ENCODE measurements at places on chromosomes 5 and 9.

GRCh38 chr5:39604491-39604890, 179.7 kb upstream of the DAB2 start:
- DNase-seq = no peak

DNA sequence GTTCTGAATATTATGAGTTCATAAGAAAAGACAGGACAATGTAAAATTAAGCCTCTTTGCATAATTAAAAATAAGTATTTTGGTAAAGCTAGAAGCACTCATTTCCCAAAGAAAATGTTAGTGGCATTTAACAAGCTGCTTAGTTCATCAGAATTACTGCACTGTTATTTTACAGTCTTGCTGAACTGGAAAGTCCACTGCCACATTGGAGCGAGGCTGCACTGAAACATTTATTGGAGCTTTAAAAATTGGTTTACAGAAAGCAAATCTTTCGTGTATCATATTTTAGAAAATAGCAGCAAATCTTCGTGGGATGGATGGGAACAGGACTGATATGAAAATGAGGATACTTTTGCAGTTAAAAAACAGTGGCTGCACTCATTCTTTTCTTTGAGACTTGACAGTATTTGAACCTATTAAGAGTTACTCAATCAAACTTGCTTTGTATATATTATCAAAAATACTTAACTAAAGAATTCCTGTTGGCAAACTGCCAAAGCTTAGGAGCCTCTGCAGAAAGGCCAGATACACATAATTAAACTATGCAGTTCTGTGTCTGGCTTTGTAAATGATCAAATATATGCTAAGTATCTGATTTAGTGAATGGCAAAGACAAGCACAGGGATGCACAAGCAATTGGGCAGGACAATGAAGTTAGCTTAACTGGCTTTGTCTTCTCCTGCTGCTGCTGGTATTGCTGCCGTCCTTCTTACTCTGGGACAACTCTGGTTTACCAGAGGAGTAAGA, 16.5 kb upstream of the FBXL7 start:
- DNase-seq = no peak

- no peak for DNase-seq
Observed at GRCh38 chr9:89986190-89986589, 381.4 kb downstream of the GADD45G start.

GRCh38 chr5:140631036-140631417, 1.9 kb downstream of the CD14 start:
- no peak for DNase-seq

DNA sequence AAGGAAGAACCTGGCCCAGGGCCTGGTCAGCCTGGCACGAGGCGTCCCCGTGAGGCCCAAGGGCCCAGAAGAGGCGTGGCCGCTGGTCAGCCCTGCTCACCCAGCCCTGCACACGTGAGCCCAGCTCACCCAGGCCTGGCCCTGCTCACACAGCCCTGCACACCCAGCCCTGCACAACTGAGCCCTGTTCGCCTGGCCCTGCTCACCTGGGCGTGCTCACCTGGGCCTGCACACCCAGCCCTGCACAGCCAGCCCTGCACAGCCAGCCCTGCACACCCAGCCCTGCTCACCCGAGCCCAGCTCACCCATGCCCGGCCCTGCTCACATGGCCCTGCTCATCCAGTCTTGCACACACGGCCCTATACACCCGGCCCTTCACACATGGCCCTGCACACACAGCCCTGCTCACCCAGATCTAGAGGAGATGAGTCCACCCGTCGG, 2.1 kb downstream of the ZDHHC11 start:
- no peak for DNase-seq
